Breast epithelium (tissue), 4 donors: ENCODE measurements at places on chromosomes 2 and 18. TPM values are rescaled to one million over a fixed set of nuclear protein-coding genes. Genes with fewer than 3 reads are reported as not detected.

DNA sequence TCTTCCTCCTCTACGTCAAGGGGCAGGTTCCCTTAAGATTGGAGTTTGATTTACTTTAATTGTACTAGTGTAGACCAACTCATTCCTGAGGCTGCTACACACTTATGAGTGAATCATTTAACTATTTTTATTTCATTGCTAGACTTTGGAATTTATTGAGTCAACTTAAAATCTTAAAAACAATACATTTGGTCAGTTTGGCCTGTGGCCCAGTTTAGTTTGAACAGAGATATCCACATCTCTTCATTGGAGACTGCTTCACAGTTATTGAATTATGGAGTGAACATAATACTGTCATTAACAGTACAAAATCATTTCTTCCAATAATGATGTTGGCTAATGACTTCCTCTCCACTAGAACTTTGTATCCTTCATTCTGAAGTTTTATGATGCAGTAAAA lies 34.5 kb upstream of the STPG4 start:
- H3K36me3 ChIP-seq, result no peaks in the 10 kb centered on the region
- no peak overlapping the region for H3K4me3 ChIP-seq
- no peak for DNase-seq
- peaks cover 11% of the 10 kb centered on the region for H3K4me1 ChIP-seq
- H3K27ac ChIP-seq, result peak overlapping the region; percentile 23

- H3K36me3 ChIP-seq, result no peaks in the 10 kb centered on the region
- no peaks in the 10 kb centered on the region for H3K27me3 ChIP-seq
- H3K4me3 ChIP-seq, result peak overlapping the region; percentile 76
- no peak for DNase-seq
- peaks cover 3% of the 10 kb centered on the region for H3K4me1 ChIP-seq
Observed at GRCh38 chr2:230864122-230864604, 579 bp upstream of the ITM2C start.

GRCh38 chr18:45837283-45838070 lies 12.0 kb downstream of the SIGLEC15 start:
- DNase-seq, result peak; percentile 69
- H3K4me1 ChIP-seq, result no peaks in the 10 kb centered on the region
- no peaks in the 10 kb centered on the region for H3K36me3 ChIP-seq
- H3K27ac ChIP-seq, result no peak overlapping the region

GRCh38 chr2:223460774-223461211 lies 141.4 kb downstream of the SCG2 start:
- no peaks in the 10 kb centered on the region for H3K36me3 ChIP-seq
- no peak overlapping the region for H3K27ac ChIP-seq
- no peaks in the 10 kb centered on the region for H3K4me1 ChIP-seq
- DNase-seq, result no peak

- H3K4me1 ChIP-seq, result no peaks in the 10 kb centered on the region
- no peak for DNase-seq
- H3K4me3 ChIP-seq, result no peak overlapping the region
- H3K27ac ChIP-seq, result no peak overlapping the region
- no peaks in the 10 kb centered on the region for H3K27me3 ChIP-seq
Observed at GRCh38 chr2:230218421-230218820, 1.4 kb downstream of the SP110 start.

GRCh38 chr18:28208268-28208667 lies 31.3 kb upstream of the CDH2 start:
- no peak for DNase-seq
- no peaks in the 10 kb centered on the region for H3K4me1 ChIP-seq

DNA sequence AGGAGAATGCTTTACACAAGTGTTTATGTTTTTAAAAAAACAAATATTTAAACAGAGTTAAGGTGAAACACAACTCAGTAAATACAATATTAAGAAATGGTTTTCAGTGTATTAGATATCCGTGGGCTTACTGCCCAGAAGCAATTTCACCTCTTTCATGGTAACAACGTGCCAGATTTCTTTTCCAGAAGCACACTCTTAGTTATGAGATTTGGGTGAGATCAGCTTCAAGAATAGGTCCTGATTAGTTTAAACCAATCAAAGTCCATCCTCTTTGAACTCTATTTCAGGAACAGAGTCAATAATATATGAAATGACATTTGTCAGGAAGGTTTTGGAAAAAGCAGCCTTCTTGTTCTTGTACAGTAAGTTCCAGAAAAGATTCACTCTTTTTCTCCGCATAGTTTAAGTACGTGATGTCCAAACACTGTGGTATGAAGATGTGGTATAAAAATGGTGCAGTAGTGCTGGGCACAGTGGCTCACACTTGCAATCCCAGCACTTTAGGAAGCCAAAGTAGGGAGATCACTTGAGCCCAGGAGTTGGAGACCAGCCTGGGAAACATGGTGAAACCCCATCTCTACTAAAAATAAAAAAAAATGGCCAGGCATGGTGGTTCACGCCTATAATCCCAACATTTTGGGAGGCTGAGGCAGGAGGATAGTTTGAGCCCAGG lies 14.7 kb downstream of the USP34 start:
- H3K4me3 ChIP-seq, result no peak overlapping the region
- DNase-seq, result no peak
- no peaks in the 10 kb centered on the region for H3K4me1 ChIP-seq
- H3K27me3 ChIP-seq, result no peaks in the 10 kb centered on the region

GRCh38 chr2:58006256-58006951 lies 40.2 kb upstream of the VRK2 start:
- no peaks in the 10 kb centered on the region for H3K36me3 ChIP-seq
- no peaks in the 10 kb centered on the region for H3K27me3 ChIP-seq
- no peaks in the 10 kb centered on the region for H3K4me1 ChIP-seq
- no peak overlapping the region for H3K27ac ChIP-seq

DNA sequence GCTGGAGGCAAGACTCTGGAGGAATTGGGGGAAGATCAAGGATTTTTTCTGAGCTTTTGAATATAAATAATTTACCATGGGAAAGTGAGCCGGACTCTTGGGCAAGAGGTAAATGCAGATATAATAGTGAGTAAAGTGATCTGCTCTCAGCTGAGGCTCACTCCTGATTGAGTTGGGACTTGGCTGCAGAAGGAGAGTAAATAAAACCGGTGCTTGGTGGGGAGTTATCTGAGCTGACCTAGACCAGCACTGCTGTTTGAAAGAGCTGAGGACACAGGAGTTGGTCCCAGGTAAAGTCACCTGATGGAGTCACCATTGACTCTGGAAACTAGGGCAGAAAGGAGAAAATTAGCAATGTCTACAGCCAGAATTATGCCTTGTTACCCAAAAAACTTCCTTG lies 57.3 kb upstream of the LRPPRC start:
- no peak overlapping the region for H3K4me3 ChIP-seq
- no peak for DNase-seq
- no peaks in the 10 kb centered on the region for H3K4me1 ChIP-seq
- no peaks in the 10 kb centered on the region for H3K36me3 ChIP-seq
- H3K27me3 ChIP-seq, result no peaks in the 10 kb centered on the region

GRCh38 chr2:14475994-14476393 lies 156.5 kb upstream of the LRATD1 start:
- no peak overlapping the region for H3K27ac ChIP-seq
- H3K27me3 ChIP-seq, result no peaks in the 10 kb centered on the region
- DNase-seq, result no peak
- H3K4me1 ChIP-seq, result no peaks in the 10 kb centered on the region
- H3K36me3 ChIP-seq, result no peaks in the 10 kb centered on the region

- no peaks in the 10 kb centered on the region for H3K27me3 ChIP-seq
- no peaks in the 10 kb centered on the region for H3K36me3 ChIP-seq
- H3K27ac ChIP-seq, result no peak overlapping the region
Observed at GRCh38 chr2:30796699-30797098, 10.5 kb downstream of the CAPN13 start.

DNA sequence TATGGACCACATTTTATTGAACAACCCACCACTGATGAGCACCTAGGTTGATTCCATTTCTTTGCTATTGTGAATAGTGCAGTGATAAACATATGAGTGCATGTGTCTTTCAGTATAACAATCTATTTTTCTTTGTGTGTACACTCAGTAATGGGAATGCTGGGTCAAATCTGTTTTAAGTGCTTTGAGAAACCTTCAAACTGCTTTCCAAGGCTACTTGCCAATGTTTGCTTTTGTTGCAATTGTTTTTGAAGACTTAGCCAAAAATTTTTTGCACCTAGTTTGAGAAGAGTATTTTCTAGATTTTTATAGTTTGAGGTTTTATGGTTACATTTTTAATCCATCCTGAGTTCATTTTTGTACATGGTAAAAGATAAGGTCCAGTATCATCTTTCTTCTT lies 587.4 kb upstream of the SETBP1 start:
- no peak for DNase-seq
- H3K27me3 ChIP-seq, result no peaks in the 10 kb centered on the region
- no peak overlapping the region for H3K27ac ChIP-seq
- no peak overlapping the region for H3K4me3 ChIP-seq
- no peaks in the 10 kb centered on the region for H3K4me1 ChIP-seq
- H3K36me3 ChIP-seq, result no peaks in the 10 kb centered on the region

DNA sequence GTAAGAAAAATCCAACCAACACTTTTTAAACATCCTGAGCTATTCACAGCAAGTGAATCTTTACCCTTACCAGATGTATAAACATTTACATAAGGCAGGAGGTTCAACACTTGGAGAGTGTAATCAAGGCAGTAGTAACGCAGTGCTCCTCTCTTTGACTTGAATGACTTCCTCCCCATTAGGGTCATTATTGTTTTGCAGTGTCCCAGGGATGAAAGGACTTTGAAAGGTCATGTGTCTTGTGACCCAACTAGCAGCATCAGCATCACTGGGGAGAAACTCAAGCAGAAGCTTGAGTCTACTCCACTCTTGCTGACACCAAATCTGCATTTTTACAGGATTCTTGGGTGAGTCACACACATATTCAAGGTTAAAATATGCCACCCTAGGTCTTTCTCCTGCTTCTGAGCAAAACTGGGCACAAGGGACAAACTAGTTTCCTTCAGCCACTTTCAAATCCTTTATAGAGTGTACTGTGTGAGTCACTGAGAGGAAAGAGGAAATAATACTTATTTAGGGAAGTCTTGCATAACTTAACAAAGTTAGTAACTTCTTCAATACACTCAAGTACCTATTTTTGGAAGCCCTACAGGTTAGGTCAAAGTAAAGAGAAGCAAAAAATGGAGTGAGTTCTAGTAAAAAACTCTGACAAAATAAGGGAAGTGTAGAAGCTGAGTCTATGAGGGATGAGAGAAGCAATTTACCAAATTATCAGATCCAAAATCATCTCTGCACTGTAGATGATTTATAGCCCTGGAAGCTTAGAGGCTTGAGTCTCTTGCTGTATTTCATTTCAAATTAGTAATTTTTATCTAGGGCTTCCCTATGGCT lies 51.0 kb upstream of the EML4 start:
- no peak overlapping the region for H3K4me3 ChIP-seq
- H3K36me3 ChIP-seq, result no peaks in the 10 kb centered on the region
- H3K27me3 ChIP-seq, result no peaks in the 10 kb centered on the region
- peak overlapping the region; percentile 62 for H3K27ac ChIP-seq
- no peak for DNase-seq
- no peaks in the 10 kb centered on the region for H3K4me1 ChIP-seq

GRCh38 chr18:62612289-62612645 lies 89.4 kb downstream of the ZCCHC2 start:
- no peak overlapping the region for H3K27ac ChIP-seq
- no peaks in the 10 kb centered on the region for H3K27me3 ChIP-seq
- DNase-seq, result no peak
- no peak overlapping the region for H3K4me3 ChIP-seq
- no peaks in the 10 kb centered on the region for H3K4me1 ChIP-seq
- H3K36me3 ChIP-seq, result no peaks in the 10 kb centered on the region

GRCh38 chr2:105821428-105822125 lies 76.9 kb downstream of the NCK2 start:
- H3K4me3 ChIP-seq, result no peak overlapping the region
- no peaks in the 10 kb centered on the region for H3K27me3 ChIP-seq
- DNase-seq, result no peak
- no peak overlapping the region for H3K27ac ChIP-seq
- H3K36me3 ChIP-seq, result no peaks in the 10 kb centered on the region
- no peaks in the 10 kb centered on the region for H3K4me1 ChIP-seq

GRCh38 chr2:16973586-16974286 lies 308.1 kb upstream of the CYRIA start:
- no peaks in the 10 kb centered on the region for H3K4me1 ChIP-seq
- no peaks in the 10 kb centered on the region for H3K36me3 ChIP-seq
- H3K27ac ChIP-seq, result no peak overlapping the region
- H3K27me3 ChIP-seq, result no peaks in the 10 kb centered on the region
- no peak for DNase-seq
- H3K4me3 ChIP-seq, result no peak overlapping the region

GRCh38 chr2:38733300-38733971 lies 17.7 kb downstream of the SRSF7 start:
- no peaks in the 10 kb centered on the region for H3K36me3 ChIP-seq
- H3K4me3 ChIP-seq, result no peak overlapping the region
- H3K4me1 ChIP-seq, result no peaks in the 10 kb centered on the region
- no peaks in the 10 kb centered on the region for H3K27me3 ChIP-seq
- no peak for DNase-seq

DNA sequence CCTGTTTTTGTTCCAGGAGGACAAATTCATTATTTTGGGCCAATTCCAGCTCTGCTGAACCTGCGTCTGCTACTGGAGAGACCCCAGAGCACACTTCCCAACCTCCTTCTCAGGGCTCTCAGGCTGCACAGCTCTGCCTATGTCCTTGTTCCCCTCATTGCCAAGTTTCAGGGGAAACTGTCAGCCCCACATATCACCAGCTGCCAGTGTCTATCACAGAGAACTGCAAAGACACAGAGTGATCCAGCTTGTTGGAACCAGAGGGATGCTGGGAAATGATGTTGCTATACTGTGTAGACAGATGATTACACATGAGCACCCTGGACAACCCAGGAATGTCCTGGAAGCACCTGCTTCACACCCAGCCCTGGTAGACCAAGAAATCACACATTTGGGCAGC lies 67.4 kb upstream of the TMEM247 start:
- no peak overlapping the region for H3K4me3 ChIP-seq
- H3K36me3 ChIP-seq, result no peaks in the 10 kb centered on the region
- DNase-seq, result no peak
- no peaks in the 10 kb centered on the region for H3K27me3 ChIP-seq
- H3K4me1 ChIP-seq, result no peaks in the 10 kb centered on the region

DNA sequence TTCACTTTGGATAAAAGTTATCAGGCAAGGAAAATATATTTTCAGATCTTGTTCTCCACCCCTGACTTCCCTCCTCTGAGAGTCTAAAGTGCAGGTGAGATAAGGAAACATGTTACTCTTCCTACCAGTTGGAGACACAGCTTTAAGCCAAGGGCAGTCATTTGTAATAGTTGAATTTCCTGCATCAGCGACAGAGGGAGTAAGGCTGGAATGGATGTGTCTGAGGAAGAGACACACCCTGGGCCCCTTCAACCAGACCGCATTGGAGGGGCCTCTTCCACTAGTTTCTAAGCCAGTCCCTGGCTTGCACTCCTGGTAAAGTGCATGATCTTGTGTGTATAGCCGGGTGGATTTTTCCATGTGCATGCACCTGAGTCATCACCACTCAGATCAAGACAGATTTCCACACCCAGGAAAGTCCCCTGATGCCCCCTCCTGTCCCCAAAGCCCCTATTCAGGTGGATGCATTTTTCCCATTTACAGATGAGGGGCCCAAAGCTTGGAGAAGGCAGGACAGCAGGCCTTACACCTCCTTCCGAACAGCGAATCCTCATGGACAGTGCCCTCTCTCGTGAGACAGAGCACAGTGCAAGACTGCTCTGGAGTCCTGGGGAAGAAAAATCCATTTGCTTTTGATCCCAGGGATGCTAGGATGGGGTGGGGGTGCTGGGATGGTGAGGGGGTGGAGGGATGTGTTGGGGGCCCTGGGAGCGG lies 66.7 kb upstream of the SH3RF3 start:
- no peak overlapping the region for H3K27ac ChIP-seq
- H3K36me3 ChIP-seq, result no peaks in the 10 kb centered on the region
- no peak overlapping the region for H3K4me3 ChIP-seq

Gene SULT1C4
- total RNA-seq, result 19.8 TPM

Gene ARHGEF4
- total RNA-seq, result 7.5 TPM

Gene PKDCC
- 19.3 TPM for total RNA-seq

Gene MAPRE2
- total RNA-seq, result 38.8 TPM

Gene ZSWIM2
- total RNA-seq, result 0.32 TPM

Gene PMAIP1
- total RNA-seq, result 1.1 TPM

Gene PFN4
- not detected for total RNA-seq
